Eye (tissue), 1 donor: ENCODE measurements at places on chromosomes 2 and 18.

DNA sequence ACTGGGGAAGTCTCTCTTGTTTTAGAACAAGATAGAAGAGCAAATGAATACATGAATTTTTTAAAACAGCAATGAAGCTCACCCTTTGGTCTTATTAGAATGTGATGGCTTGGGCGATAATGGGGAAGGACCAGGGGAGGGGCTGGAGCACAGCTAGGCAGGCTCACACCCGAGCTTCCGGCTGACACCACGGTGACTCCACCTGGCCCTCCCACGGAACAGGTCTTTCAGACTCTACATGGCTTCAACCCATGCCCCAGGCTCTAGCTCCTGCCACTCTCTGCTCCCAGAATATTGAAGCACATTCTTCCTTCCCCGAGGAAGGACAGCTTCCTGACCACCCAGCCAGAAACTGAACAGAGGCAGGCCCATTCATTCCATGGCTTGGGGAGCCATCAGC lies 127.5 kb upstream of the AGAP1 start:
- no peak for DNase-seq

GRCh38 chr2:118667348-118667747 lies 180.1 kb downstream of the EN1 start:
- DNase-seq = no peak

- DNase-seq = no peak
Observed at GRCh38 chr18:11767935-11768334, 78.9 kb downstream of the GNAL start.

DNA sequence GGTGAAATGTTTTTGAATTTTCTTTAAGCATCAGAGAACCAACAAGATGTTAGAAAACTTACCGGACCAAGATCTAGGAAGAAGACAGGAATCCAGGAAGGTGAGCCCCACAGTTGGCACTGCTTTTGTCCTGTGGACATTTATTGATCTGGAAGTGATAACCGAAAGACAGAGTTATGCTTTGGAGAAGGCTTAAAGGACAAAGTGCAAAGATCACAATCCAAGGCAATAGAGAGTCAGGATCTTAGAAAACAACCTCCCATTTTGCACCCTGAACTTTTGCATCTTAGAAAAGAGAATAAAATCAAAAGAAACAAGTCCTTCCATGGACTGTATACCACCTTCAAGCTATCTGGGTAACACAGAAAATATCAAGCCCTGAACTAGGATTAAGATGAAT lies 129.4 kb upstream of the SRD5A2 start:
- DNase-seq = no peak

GRCh38 chr2:66522611-66523376 lies 87.9 kb downstream of the MEIS1 start:
- no peak for DNase-seq
